Activated CD8-positive, alpha-beta memory T cell treated with anti-CD3 and anti-CD28 coated beads, Interleukin-2, amount 10 ng/mL, durations not matched to agents 7 days and 5 days (primary cell): ENCODE measurements at places on chromosomes 5 and 9. TPM values are rescaled to one million over a fixed set of nuclear protein-coding genes. Genes with fewer than 3 reads are reported as not detected.

The PCDHB2 gene
- not detected for total RNA-seq

DNA sequence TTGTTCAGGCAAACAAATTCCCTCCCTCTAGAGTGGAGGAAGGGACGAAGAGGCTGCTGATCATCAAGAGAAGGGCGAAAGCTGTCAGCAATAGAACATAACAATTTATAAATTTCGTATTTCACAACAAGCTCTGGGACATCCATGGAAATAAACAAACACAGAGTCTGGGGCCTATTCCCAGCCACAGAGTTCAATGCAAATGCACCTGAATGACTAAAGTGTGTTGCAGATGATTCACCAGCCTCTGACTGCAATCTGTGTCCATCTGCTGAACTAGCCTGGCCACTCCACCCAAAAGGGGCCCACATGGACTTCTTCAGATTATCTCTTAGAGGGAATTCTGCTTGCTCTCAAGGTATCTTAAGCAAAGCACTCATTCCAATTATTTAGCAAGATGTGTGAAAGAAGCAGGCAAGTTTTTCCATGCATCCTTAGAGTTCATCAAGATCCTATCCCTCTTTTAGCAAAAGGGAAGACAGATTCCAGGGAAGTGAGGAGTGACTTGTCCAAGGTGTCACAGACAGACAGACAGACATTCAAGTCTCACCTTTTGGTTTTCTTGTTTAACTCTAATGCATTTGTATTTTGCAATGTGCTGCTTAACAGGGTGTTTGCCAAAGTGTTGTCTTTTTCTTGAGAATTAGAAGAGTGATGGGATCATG is 307.8 kb upstream of the PAPPA start:
- no peak overlapping the region for H3K4me3 ChIP-seq
- DNase-seq, result no peak

DNA sequence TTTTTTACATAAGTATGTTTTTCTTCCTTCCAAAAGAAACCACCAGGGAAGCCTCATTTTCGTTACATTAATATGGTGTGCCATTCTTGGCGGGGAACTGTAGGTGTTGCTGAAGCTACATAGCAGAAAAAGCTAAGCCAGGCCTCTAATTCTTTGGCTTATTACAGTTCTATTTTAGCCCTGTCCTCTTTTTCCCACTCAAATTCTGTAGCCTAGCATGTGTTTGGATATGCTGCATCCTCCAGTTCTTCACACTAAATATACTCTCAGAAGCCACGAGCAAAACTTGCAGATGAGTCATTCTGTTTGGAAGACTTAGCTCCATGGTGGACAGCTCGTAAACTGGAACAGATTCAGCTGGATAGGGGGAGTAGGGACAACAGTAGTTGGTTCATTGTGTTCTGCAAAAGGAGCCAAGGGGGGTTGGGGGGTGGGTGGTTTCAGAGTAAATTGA is 369.4 kb downstream of the TMEM161B start:
- no peaks in the 10 kb centered on the region for H3K36me3 ChIP-seq
- H3K27me3 ChIP-seq, result no peaks in the 10 kb centered on the region
- H3K4me1 ChIP-seq, result no peaks in the 10 kb centered on the region
- no peak for DNase-seq
- no peak overlapping the region for H3K27ac ChIP-seq

The APBA1 gene
- total RNA-seq, result 3.6 TPM

The PCDHA9 gene
- not detected for total RNA-seq

DNA sequence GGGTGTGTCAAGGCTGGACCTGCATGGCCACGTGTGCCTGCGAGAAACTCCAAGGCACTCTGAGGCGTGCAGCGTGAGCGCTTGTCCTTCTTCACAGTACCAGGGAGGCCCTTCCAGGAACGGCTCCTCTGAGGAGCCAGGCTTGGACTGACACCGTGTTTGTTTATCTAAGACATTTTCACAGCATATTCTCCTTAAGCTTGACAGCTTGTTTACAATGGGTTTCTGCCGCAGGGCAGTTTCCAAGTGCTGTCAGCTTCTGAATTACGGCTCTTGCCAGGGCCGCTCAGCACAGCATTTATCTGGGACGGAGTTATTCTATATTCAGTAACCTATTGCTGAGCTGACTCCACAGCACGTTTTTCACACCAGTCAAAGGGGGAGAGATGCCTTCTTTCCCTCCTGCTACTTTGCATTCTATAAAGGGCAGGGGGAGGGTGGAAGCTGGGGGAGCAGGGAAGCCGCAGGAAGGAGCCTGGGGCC is 98.4 kb downstream of the LMNB1 start:
- DNase-seq, result peak; percentile 35
- H3K4me1 ChIP-seq, result no peaks in the 10 kb centered on the region
- peaks cover 1% of the 10 kb centered on the region for H3K36me3 ChIP-seq
- no peaks in the 10 kb centered on the region for H3K27me3 ChIP-seq

- peaks cover 90% of the 10 kb centered on the region for H3K27me3 ChIP-seq
- H3K4me1 ChIP-seq, result peaks cover 12% of the 10 kb centered on the region
- H3K4me3 ChIP-seq, result no peak overlapping the region
- no peak overlapping the region for H3K27ac ChIP-seq
- H3K36me3 ChIP-seq, result peaks cover 1% of the 10 kb centered on the region
Measured at GRCh38 chr5:93574491-93575305, 6.3 kb downstream of the NR2F1-AS1 start.

DNA sequence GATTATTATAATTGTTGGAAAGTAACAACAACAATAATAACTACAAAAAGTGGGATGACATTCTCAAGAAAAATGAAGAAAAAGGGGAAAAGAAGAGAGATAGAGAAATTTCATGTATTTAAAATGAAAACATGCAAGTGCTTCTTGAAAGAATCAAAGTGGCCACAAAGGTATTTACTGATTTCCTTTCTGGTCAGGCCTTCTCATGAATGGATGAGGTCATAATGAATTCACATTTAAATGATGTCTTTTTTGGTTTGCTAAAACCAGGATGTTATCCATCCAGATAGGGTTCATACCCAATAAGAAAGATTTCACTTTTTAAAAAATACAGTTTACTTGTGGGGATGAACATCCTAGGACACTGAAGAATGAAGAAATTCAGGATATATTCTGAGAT is 446.4 kb upstream of the PTGER4 start:
- peaks cover 9% of the 10 kb centered on the region for H3K36me3 ChIP-seq
- no peak overlapping the region for H3K4me3 ChIP-seq
- H3K27ac ChIP-seq, result no peak overlapping the region
- peaks cover 14% of the 10 kb centered on the region for H3K4me1 ChIP-seq

GRCh38 chr5:172559004-172559932 is 81.8 kb upstream of the NEURL1B start:
- no peaks in the 10 kb centered on the region for H3K4me1 ChIP-seq
- peaks cover 4% of the 10 kb centered on the region for H3K27me3 ChIP-seq
- no peak for DNase-seq
- no peak overlapping the region for H3K4me3 ChIP-seq

DNA sequence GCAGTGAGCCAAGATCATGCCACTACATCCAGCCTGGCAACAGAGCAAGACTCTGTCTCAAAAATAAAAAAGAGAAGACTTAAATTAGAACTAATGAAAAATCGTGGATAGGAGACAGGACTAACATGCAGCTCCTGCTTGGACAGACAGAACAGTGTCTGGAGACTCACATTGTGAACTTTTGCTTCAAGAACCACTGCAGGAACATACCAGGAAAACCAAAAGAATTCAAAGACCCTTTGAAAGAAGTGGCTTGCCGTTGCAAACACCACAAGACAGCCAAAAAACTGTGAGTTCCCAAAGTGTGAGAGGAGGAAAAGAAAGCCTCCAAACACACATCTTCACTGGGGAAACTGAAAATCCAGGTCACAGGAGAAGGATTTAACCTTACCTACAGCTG is 48.8 kb upstream of the SNAPC3 start:
- no peak overlapping the region for H3K27ac ChIP-seq
- H3K36me3 ChIP-seq, result peaks cover 1% of the 10 kb centered on the region
- H3K4me3 ChIP-seq, result no peak overlapping the region
- peaks cover 15% of the 10 kb centered on the region for H3K27me3 ChIP-seq
